ENCODE measurements at places on chromosomes 16 and 17.

GRCh38 chr16:72969146-72969545 is 78.8 kb downstream of the ZFHX3 start:
- DNase-seq = no peak

DNA sequence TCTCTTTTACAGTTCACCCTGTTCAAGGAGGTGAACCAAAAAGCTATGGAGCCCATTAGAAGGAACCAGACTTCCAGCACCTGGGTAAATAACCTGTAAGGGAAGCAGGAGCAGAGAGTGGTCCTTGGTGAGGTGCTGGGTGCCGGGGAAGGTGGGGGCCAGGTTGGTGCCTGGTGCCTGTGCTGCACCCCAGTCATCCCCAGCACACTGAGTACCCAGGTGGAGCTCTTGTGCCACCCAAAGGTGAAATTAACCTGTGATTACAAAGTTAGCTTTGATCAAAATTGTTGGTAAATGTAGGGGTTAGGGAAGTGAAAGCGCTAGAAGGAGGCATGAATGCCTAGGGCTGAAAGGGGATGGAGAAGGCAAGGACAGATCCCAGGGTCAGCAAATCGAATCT is 58.6 kb downstream of the CDRT4 start:
- no peak for DNase-seq

DNA sequence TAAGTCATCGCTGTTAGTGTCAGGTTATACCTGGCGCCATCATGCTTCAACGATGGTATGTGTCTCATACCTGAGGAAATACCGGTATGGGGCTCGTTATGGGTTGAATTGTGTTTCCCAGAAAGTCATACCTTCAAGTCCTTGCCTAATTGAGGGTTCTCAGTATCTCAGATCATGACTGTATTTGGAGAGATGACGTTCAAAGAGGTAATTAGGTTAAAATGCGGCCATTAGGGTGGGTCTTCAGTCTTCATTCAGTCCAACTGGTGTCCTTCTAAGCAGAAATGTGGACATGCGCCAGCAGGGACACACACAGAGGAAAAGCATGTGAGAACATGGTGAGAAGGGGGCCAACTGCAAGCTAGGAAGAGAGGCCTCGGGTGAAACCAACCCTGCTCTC is 37.5 kb upstream of the XYLT1 start:
- no peak for DNase-seq

- DNase-seq = no peak
Measured at GRCh38 chr17:37430051-37430627, 23.5 kb downstream of the TADA2A start.

All from HEK293T (cell line).